Eye (tissue), 1 donor: ENCODE measurements at places on chromosomes 1 and 21.
A peak's percentile ranks its signal among the peaks of the same experiment; 100 is the strongest.

- DNase-seq = peak; percentile 63
Observed at GRCh38 chr1:208731981-208732821, 488.0 kb upstream of the PLXNA2 start.

DNA sequence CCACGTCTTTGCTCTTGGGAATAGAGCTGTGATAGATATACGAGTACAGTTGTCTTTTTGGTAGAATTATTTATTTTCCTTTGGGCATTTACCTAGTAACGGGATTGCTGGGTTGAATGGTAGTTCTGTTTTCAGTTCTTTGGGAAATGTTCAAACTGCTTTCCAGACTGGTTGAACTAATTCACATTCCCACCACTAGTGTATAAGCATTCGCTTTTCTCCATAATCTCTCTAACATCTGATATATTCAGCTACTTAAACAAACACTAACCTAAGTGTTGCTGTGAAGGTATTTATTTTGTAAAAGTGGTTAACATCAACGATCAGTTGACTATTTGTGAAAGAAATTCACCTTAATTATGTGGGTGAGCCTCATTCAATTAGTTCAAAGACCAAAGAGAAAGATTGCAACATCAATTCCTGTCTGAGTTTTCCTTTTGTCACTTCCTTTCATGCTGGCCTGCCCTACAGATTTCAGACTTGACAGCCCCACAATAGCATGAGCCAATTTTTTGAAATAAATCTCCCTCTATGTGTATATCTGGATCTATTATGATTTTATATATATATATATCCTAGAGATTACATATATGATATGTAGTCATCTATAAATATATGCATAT lies 26.7 kb upstream of the DUSP10 start:
- no peak for DNase-seq

DNA sequence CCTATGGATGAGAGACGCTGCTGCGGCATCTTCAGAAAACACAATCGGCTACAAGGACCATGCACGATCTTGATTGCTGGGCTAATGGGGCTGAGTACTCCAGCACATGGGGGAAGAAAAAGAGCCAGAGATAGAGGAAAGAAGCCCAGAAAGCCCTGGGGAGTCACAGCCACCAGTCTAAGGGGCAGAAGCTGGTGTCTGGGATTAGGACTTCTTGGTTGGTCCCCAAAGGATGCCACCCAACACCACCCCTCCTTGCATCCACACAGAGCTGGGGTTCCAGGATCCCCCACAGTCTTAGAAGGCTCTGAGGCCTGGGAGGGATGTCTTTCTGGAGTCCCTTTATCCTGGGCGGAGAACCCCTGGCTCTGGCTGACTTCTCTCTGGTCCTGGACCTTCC lies 98.4 kb upstream of the TARDBP start:
- no peak for DNase-seq

DNA sequence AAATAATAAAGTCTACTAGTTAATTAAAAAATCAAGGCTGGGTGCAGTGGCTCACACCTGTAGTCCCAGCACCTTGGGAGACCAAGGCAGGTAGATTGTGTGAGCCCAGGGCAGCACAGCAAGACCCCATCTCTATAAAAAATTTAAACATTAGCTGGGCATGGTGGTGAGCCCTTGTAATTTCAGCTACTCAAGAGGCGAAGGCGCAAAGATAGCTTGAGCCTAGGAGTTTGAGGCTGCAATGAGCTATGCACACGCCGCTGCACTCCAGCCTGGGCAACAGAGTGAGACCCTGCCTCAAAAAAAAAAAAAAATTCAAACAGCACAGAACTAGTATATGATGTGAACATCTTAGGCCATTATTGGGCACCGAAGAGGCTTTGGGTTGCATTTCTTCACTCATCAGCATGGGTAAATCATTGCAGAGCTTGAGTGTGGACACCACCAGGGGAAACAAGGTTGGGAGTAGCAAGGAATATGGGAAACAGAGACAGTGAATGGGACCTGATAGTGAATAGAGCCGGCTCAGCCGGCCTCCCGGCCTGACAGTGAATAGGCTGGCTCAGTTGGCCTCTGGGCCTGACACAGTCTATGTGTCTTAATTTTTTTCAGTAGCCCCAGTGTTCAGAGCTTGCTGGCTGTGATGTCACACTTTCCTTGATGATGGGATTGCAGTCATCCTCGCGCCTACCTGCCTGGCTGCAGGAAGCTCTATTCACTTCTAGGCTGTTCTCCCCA lies 89.1 kb upstream of the ERRFI1 start:
- DNase-seq = no peak

GRCh38 chr1:27033043-27033746 lies 20.5 kb upstream of the TENT5B start:
- DNase-seq = no peak

DNA sequence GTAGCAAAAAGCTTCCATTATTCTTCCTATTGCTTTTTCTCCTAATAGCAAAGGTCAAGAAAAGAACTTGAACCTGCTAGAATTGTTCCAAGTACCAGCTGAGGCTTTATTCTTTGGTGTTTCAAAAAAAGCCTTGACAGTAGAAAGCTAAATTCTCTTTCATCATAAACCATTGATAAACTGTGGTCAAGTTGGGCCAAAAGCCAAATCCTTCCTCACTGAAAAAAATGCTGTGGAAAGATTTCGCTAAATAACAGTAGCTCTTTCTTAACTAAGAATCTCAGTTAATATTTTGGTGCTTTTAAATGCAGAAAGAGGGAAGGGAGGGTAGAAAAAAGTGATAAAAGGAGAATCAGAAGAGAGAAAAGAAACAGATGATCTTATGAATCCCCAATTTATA lies 14.0 kb upstream of the JAM2 start:
- no peak for DNase-seq

- DNase-seq = no peak
Observed at GRCh38 chr1:60108196-60108595, 34.6 kb upstream of the C1orf87 start.

- DNase-seq = peak; percentile 15
Observed at GRCh38 chr1:247647864-247648263, 31.7 kb downstream of the OR13G1 start.

- peak; percentile 87 for DNase-seq
Observed at GRCh38 chr1:24321697-24322469, 2.7 kb downstream of the GRHL3 start.

GRCh38 chr1:185813401-185813979 lies 79.3 kb downstream of the HMCN1 start:
- peak; percentile 64 for DNase-seq

DNA sequence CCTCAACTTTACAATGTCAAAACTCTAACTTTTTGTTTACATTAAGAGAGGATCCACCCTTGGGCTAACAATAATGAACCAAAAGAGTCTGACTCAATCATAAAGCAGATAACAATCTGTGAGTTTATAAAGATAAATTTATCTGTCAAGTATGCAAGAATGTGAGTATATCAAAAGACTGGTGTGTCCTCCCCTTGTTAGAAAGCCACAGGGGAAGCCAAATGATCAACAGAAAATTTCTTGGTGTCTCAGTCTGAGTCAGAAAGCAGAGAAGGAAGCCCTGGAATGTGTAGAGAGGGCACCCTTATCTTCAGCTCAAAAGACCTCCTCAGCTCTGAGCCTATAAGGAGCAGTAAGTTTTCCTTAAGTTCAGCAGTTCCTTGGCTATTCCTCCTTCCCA lies 13.9 kb upstream of the PDIK1L start:
- no peak for DNase-seq

GRCh38 chr1:187696073-187696472 lies 867.3 kb downstream of the PLA2G4A start:
- no peak for DNase-seq

DNA sequence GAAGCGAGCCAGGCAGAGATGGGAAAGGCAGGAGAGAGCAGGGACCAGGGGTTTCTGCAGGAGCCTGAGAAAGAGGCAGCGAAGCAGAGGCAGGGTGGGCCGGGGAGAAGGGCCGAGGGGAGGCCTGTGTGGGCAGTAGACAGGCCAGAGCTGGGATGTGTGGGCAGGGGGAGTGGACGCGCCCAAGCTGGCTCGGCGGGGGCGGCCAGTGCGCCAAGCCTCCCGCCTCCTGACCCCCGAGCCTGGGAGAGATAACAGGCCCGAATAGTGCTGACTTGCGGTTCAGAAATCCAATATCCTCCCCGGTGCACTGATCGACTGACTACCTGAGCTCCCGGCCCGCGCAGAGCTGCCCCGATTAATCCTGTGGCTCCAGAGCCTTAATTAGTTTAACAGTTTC lies 41.9 kb downstream of the AHDC1 start:
- DNase-seq = no peak

DNA sequence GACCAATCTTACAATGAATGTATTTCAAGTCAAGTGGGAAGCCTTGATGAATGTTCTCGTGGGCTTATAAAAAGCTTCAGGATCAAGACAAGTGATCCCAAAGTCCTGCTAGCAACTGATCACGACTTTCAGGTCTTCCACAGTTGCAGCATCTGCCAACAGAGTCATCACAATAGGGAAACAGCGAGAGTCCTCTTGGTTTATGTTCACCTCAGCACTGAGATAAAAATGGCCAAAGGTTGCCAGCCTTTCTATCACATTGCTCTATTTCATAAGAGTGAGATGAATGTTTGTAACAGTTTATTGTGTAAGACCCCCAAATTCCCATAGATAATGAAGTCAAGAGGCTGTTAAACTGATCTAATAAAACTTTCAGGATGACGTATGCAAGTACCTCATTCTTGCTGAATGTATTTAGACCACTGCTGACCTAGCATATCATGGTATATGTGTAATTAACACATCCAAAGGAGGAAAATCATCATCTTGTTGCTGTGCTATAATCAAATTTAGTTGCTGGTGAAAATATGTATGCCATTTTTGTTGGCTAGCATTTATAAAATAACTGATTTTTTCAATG lies 150.6 kb downstream of the TGFBR3 start:
- no peak for DNase-seq

- DNase-seq = no peak
Observed at GRCh38 chr1:84889437-84889836, 3.6 kb downstream of the LPAR3 start.

GRCh38 chr1:3190256-3191041 lies 121.4 kb downstream of the PRDM16 start:
- no peak for DNase-seq

DNA sequence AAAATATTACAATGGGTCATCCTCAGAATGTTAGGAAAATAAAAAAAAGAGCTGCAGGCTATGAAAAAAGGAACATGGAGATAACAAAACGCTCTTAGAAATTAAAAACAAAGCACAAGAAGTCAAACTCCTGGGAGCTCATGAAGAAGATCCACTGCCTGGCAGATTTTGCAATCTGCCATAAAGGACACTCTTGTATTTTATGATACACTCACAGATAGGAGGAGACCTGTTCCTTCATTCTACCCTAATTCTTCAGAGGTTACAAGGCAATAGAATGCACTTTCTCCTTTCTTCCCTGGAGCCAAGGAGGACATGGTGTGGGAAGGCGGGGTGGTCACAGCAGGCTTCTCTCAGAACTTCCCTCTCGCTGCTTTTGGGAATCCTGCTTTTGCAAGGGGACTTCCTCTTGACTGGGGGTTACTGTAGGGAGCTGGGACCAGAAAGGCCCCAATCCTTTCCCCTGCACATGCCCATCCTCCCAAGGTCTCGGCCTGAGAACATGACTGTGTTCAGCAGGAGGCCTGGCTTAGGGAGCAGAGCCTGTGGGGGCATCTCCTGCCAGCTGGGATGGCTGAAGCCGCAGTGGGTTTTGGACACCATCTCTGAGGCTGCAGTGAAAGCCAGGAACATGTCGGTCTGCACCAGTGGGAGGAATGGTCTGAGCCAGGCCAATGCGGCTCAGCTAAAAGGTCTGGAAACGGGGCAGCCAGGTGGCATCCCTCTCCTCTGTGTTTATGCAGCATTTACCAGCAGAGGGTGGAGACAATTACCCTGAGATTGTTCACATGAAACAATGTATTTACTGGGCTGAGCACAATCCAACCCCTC lies 44.8 kb downstream of the GPR161 start:
- DNase-seq = no peak

GRCh38 chr1:169741666-169742394 lies 8.0 kb upstream of the SELE start:
- peak; percentile 54 for DNase-seq

DNA sequence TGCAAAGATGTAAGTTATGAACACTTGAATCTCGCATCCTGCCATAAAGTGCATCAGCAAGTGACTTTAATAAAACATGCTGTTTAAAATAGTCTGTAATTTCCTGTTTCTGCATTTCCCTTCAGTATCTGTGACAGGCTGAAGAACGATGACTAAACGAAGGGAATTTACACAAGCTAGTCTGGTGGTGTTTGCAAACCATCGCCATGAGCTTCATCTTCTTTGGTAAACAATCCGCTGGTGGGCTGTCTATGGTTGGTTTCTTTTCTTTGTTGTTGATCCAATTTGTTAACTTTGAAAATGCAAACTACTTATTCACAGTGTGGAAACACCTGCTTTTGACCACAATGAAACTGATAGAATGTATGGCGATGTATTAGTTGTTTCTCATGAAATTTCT lies 13.9 kb downstream of the SERTAD4 start:
- no peak for DNase-seq

DNA sequence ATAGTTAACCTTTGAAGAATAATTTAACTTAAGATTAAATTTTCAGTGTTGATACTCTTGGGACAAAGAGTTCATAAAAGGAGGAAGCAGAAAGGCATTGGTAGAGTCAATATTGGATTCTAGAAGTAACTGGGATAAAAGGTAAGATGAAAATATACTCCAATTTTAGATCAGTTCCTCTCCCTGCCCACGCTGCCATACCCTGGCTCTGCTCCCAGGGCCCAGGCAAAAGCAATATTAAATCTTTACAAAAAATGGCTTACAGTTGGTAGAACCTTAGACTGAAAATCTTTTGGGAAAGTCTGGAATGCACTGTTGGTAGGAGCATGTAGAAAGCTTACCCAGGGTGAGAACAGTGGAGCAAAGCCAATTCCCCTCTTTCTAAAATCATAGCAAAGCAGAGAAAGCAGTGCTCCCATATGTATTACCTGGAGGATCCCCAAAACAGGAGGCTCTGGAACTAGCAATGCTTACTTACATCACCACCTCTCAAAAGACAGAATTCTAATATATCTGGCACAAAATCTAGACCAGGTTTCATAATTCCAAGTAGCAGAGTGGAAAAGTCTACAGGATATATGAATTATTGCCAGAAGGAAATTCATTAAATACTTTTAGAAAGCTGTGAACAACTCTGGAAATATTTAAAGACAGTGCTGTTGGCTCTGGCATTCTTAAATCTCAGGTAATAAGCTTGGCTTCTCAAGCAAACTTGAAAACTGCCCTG lies 24.5 kb downstream of the KIAA0319L start:
- no peak for DNase-seq

GRCh38 chr1:11592752-11593151 lies 61.5 kb downstream of the FBXO2 start:
- DNase-seq = peak; percentile 30

DNA sequence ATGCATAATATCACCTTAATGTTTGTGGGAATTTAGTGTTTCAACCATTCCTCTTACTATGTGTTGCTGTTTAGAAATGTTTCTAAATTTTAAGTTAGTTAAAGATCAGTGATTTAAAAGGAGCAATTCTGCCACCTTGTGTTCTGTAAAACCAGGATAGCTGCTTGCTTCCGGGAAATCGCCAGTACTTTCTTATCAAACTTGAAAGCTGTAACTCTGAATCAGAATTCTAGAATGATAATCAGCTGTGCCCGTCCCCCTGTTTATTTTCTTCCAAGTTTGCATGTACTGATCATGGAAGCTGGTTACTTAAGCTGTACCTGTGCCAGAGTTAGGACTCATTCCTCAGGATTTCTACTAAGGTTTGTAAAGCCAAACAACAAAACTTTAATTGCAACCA lies 656.4 kb downstream of the LTN1 start:
- peak; percentile 77 for DNase-seq

GRCh38 chr1:172398193-172398592 lies 22.3 kb upstream of the C1orf105 start:
- DNase-seq = no peak

- DNase-seq = peak; percentile 82
Observed at GRCh38 chr1:10530281-10530740, 55.6 kb downstream of the PEX14 start.

- no peak for DNase-seq
Observed at GRCh38 chr1:168195199-168196135, 16.7 kb downstream of the TIPRL start.
